ENCODE measurements at places on chromosomes 2 and 18.

DNA sequence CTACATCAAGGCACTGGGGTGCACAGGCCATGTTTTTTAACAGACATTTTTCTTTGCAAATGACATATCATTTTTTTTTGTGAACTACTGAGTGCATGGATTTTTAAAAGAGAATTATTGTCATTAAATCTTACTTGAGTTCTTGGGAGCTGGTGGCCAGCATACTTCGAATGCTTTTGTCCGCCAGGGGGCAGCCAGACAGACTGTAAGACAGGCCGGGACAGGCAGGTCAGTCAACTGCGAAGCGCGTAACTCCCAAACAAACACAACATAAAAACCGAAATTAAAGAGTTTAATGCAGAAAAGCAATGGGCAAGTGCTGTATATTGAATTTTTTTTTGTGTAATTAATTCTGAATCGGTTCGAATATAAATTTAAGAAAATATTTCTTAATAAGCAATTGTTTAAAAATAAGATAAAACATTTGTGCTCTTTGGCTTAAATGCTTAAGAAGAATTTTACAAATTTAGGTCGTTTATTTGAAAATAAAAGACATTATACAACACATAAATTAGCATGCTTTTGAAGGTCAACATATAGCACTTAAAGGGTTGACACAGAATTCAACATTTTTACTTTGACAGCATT, 142.2 kb upstream of the PXDN start:
- DNase-seq, result peak; percentile 68

GRCh38 chr18:70181015-70181414, 24.5 kb downstream of the RTTN start:
- DNase-seq, result no peak

GRCh38 chr2:15300624-15301573, 260.2 kb downstream of the NBAS start:
- no peak for DNase-seq

- no peak for DNase-seq
Observed at GRCh38 chr2:231015926-231016325, 20.0 kb downstream of the SPATA3 start.

DNA sequence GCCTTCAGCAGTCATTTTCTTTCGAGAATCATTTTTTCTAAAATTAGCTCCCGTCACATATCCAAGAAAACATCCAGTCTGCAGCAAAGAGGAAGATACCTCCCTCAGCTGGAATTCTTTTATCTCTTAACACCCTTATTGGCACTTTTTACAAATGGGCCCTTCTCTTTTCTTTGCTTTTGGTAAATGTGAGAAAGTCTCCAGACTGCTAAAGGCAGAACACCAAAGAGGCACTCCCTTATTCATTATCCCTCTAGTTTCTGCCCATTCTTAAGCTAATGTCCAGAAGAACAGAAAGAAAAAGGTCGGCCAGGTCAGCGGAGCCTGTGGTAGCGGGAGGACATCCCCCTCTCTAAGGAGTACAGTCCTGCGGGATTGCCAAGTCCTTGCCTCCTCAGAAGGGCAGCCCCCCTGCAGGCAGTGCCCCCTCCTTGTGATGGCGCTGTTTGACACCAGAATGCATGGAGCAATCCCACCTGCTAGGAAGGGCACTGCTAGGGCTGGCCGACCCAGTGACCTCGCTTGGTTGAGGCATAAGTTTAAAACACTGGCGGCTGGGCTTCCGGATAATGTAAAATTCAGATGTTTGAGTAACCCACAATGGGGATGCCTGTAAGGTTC, 34.0 kb downstream of the ST6GAL2 start:
- DNase-seq, result no peak

DNA sequence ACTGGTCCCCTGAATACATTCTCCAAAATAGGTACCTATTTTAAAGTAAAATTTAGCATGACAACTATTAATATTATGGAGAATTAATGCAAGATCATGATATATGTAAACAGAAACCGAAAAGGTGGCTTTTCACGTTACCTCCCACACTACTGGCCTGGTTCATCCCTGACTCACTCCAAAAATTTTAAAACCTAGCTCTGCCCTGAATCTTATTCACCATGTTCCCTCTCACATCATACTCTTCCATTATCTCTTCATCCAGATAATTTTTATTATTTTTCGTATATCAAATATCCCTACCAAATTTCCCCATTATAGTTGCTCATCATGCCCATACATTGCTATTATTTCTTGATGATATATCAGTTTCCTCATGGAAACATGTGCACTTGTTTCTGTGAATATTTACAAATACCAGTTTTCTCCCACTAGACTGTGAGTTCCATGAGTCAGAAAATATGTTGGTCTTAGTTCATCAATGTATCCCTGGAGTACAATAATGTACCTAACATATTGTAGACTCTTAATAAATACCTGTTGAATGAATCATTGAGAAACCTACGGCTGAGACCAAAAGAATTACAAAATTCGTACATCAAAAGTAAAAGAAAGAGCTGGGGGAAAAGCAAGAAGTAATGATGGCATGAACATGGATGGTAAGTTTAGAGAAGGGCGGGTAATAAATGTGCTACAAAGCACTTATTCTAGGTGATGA, 360.1 kb upstream of the CHAC2 start:
- no peak for DNase-seq

- no peak for DNase-seq
Observed at GRCh38 chr2:69459936-69460335, 22.7 kb upstream of the NFU1 start.

DNA sequence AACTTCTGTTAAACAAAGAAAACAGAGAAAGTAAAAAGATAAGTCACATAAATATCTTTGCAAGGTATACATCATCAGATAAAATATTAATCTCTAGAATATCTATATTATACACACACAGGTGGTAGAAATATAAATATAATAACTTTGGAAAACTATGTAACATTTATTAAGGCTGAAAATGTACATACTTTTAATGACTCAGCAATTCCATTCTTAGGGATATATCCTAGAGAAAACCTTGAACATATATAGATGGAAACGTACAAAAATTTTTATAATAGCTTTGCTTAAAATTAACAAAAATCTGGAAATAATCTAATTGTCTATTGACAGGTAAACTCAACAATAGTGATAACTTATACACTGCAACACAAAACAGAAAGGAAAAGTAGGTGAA, 381.3 kb downstream of the GPD2 start:
- no peak for DNase-seq

- no peak for DNase-seq
Observed at GRCh38 chr2:220281771-220282170, 654.3 kb downstream of the SLC4A3 start.

GRCh38 chr2:98914713-98915580, 21.1 kb downstream of the CRACDL start:
- DNase-seq, result no peak

Measured in SJCRH30 (cell line).